Fibroblast of the aortic adventitia (primary cell): ENCODE measurements at places on chromosomes 3 and 15.

DNA sequence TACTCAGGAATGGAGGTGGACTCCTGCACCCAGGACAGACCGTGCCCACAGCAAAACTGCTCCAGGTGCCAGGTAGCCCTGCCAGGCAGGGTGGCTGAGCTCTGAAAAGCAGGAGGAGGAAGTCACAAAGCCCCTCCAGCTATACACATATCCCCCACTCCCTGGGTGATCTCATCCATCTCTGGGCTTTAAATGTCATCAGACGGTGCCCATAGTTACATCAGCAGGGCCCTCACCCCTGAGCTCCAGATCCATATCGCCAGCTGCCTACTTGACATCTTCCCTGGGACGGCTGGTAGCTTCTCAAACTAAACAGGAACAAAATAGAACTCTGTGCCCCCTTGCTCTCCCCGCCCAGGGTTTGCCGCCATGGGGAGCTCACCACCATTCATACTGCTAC, 87.7 kb downstream of the MEGF11 start:
- no peak for DNase-seq

DNA sequence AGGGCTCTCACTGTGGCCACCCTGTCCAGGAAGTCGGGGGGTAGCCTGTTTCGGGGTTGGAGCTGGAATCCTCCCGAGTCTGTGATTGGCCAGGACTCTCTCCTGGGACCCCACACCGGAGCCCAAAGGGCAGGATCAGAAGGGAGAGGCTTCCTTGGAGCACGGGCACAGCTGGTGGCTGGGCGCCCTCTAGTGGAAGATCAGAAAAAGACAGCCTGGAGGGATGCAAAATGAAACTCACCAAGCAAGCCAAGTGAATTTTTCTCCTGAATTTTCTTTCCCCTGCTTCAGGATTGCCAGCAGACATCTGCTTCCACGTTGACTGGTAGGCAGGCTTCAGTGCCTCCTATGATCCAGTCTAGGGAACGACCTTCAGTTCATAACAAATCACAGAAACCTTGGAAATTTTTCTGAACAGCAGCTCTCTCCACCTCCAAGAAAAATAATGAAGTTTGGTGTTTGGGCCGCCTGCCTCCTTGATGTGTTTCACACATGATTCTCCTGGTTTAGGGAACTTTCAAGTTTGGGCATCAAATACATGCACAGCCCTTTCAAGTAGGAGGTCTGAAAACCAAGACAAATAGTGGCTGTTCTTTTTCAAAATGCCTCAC, 224.6 kb downstream of the VPS13C start:
- DNase-seq = peak; percentile 72

- DNase-seq = no peak
Measured at GRCh38 chr3:40451551-40451950, 5.6 kb upstream of the RPL14 start.

DNA sequence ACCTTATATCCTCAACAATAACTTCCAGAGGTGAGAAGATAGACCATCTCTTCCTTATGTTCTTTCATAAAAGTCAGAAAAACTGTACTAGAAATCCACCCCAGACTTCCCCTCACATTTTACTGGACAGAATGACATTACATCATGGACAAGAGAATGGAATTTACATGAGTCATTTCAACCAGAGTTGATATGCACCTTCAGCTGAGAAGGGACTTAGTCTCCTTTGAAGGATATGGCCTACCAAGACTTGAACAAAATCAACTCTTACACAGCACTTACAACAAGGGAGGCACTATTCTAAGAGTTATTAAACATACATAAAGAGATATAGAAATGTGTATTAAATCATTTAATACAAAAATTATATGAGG, 380.0 kb upstream of the DPH6 start:
- DNase-seq = peak; percentile 4

DNA sequence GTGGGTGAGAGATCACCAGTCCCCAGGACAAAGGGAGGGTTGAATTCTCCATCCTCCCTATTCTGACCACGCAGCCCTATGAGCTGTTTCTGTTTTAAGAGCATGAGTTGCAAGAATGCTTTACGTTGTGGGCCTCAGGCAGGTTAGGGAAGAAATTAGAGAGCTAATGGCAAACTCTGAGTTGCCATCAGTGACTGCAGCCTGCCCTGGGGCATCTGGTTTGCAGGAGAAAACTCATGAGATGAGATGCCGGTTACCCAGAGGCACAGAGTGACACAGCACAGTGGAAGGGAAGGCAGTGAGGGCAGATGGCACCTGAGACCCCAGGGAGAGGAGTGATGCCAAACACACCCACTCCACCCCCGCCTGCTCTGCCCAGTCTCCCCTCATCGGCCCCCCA, 265.3 kb downstream of the CD47 start:
- no peak for DNase-seq

DNA sequence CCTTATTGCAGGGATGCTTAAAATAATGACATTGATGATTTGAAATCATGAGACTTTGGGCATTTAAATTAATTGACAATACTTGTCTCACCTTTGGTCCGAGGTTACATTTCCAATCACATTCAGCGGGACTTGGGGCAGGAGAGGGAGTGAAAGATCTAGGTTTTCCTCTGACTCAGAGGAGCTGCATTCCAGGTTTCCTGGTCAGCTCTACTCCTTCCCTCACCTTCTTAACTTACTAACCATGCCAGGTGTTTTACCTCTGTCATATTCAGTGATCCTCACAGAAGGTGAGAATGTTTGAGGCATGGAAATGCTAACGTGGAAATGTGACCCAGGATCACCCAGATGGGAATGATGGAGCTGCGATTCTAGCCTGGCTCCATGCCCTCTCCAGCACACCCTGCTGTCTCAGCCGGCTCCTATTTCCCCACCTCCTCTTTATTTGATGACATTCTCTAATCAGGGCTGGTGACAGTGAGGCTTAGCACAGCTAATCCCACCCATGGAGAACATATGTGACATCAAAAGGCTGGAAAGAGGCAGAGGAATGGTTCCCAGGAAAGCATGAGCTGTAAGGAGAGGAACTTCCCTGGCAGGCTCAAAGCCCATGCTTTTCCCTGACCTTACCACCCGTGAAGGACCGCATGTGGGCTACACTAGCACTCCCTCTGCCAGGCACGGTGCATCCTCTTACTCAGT, 38.7 kb downstream of the THSD4 start:
- peak; percentile 25 for DNase-seq

DNA sequence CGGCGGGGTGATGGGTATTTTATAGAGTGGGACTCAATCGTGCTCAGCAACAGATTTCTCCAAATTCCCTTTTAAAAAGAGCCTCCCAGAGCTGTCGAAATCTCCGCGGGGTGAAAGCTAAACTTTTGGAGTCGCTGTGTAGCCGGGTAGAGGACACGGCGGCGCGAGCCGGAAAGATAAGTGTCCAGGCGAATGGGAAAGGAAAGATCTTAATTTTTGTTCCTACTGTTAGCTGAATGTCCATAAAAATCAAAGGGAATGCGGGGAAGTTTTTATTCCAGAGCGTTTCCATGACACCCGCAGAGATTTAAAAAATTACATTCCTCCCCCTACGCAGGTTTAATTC, 9.1 kb downstream of the EOMES start:
- DNase-seq = peak; percentile 40

DNA sequence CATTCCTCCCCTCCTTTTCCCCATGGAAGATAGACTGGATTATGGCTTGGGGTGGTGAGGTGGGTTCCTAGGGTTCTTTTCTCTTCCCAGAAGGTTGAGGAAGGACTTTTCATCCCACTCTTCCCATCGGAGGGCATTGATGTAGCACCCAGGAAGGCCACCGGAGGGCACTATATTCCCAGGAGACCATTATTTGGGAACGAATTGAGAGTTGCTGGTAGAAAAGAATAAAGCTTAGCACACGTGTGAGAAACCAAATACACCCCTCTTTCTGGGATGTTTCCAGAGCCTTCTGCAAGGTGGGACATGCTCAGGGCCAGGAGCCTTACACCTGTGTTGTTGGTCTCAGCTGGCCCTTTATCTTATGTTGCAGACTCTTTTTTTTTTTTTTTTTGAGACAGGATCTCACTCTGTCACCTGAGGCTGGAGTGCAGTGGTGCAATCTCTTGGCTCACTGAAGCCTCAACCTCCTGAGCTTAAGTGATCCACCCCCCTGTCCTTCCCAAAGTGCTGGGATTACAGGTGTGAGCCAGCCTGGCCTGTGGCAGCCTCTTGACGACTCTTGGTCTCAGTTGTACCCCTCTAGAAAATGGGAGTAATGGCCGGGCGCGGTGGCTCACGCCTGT, 6.3 kb upstream of the CDC25A start:
- DNase-seq = peak; percentile 73

DNA sequence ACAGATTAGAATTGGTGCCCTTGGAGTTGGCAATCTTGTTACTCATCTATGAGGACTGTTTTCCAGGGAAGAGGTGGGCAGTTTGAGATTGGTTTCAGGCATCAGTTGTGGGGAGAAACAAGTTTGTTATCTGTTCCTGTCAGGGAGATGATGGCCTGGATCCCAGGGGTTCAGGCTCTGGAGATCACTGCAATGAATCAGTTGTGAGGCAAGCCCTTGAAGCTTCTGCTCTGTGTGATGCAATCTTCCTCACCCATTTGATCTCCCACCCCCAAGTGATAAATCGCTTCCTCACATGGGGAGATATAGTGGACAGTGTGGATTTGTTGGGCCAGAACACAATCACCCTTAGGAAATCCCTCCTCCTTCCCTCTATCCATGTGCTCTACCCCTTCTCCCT, 276.6 kb upstream of the LRTM1 start:
- DNase-seq = peak; percentile 59

GRCh38 chr15:59558851-59559250, 52.7 kb upstream of the GCNT3 start:
- DNase-seq = peak; percentile 44

DNA sequence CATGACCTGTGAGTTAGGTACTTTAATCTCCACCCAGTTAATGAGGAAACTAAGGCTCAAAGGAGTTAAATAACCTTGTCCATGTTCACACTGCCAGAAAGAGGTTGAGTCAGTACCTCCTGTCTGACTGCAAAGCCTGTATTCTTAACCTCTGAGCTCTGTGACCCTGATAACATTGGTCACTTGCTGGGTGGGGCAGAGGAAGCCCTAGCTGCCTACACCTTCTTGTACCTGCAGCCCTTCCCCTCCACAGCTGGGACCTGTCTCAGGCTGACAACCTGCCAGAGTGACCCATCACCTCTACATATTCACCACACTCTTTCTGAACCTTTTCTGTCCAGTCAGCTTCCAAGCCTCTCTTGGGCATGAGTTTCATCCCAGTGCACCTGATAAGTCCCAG, 106.1 kb upstream of the HES1 start:
- DNase-seq = no peak

DNA sequence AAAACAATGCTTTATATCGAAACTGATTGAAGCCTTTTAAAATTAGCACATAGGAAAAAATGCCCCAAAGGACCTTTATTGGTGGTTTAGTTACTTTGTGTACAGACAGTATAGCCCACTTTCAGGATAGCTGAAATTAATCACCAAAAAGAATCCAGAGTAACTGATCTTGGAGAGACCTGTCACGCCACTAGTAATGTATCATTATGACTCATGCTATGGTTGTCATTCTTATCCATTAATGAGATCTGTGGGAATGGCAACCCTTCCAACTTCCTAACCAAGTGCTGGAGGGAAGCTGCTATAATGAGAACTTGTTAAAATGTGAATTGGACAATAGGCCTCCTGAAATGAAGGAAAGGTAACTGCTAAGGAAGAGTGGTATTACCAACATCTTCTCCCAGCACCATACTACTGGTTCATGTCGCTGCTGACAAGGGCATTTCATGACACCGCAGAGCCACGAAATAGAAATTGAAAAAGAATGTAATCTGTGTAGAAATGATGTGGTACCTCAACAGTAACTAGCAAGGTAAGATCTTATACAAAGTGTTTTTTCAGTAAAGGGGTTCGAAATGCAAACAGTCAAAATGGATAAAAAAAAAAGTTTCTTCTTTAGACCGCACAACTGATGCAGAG, 7.1 kb upstream of the EMC4 start:
- peak; percentile 26 for DNase-seq

- no peak for DNase-seq
Measured at GRCh38 chr3:5650303-5650702, 462.8 kb downstream of the EDEM1 start.

DNA sequence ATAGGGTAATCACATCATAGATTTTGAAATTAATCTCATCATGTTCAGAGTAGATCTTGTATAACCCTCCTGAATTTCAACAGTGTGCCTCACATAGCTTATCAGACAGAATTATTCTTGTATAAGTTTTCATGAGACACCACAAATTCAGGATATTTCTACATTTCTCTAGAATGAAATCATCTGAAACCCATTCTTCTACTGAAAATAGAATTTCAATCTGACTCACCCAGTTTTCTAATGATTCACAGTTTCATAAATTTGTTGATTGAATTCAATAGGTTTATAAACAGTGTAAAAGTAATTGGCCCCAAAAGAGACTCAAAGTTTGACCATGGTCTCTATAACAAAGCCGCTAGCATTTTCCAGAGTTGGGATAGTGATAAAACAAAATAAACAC, 1082.6 kb upstream of the EPHA6 start:
- peak; percentile 23 for DNase-seq

DNA sequence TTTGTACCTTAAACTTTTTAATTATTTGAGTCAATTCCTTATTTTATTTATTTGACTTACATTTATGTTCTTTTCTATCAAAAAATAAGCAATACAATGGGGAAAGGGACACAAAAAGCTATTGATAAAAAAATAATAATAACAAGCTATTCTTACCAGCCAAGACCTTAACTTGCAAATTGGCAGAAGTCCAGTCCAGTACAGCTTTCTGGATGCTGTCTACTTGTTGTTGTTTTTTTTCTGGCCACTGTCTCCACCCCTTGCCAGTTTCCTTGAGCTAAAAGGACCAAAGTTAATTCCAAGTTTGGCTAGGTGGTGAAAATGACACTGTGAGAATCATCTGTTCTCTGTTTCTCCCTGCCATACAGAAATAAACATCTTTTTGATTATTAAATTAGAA, 232.2 kb downstream of the PTPRG start:
- no peak for DNase-seq

DNA sequence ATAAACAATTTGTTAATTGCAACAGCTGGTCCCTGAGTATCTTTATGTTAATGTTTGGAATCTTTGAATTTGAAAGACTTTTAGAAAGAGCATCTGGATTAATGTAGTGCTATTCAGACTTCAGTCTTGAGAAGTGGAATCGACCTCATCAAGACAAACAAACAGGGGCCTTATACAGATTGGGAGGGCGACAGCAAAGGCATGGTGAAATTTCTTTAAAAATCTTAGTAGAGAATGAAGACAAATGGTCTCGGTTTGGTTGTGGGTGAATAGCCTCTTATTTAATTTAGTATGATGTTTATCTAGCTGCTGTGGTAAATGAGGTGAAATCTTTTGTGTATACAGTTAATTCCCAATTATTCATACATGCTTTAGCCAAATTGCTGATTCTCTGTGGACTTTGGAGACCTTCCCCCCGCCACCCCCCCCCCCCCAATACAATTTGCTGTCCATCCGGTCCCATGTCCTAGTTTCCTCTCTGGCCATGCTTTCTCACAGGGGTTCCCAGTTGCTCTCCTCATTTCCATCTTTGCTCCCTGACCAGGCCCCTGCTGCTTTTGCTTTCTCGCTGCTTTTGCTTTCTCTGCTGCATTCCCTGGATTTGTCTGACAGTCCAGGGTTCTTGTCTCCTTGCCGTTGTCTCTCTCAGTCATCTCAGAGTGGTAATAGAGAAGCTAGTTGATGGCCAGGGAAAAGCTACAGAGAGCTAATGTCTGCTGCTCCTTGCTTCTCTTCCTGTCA, 135.3 kb downstream of the FNDC3B start:
- DNase-seq = no peak
